ENCODE measurements at places on chromosomes 6 and 20.

GRCh38 chr6:150403458-150404246, 34.8 kb downstream of the IYD start:
- DNase-seq: no peak

DNA sequence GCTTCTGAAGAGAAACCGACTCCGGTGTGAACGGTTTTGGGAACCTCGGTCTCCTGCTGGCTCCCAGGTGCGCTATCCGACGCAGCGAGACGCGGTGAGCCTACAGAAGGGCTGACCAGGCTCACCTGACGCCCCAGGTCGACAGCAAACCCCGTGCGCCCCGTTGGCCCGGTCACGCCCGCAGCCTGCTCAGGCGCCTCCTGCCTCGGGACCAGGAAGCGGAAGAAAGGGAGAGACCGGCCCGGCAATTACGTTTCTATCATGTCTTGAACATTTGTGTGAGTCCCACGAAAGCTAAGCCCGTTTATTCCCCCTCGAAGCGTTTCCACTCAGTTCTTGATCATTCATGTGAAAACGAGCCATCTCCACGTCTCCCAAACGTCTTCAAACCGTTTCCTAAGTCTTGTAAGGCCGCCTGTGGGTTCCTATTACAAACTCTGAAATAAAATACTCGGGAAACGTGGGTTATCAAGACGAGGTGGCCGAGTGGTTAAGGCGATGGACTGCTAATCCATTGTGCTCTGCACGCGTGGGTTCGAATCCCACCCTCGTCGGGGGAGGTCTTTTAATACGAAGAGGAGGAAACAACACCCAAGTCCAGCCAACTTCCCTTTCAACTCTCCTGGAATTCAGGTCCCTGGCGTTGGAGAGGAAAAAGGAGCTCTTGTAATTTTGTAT, 150.5 kb upstream of the PRSS16 start:
- DNase-seq: peak; percentile 31

- DNase-seq: no peak
Observed at GRCh38 chr6:143401068-143401446, 49.4 kb downstream of the ADAT2 start.

- no peak for DNase-seq
Observed at GRCh38 chr6:14453712-14454472, 336.3 kb downstream of the CD83 start.

- DNase-seq: no peak
Observed at GRCh38 chr6:72703093-72703492, 81.2 kb downstream of the KCNQ5 start.

GRCh38 chr6:158556113-158556512, 3.8 kb upstream of the TMEM181 start:
- DNase-seq: no peak

DNA sequence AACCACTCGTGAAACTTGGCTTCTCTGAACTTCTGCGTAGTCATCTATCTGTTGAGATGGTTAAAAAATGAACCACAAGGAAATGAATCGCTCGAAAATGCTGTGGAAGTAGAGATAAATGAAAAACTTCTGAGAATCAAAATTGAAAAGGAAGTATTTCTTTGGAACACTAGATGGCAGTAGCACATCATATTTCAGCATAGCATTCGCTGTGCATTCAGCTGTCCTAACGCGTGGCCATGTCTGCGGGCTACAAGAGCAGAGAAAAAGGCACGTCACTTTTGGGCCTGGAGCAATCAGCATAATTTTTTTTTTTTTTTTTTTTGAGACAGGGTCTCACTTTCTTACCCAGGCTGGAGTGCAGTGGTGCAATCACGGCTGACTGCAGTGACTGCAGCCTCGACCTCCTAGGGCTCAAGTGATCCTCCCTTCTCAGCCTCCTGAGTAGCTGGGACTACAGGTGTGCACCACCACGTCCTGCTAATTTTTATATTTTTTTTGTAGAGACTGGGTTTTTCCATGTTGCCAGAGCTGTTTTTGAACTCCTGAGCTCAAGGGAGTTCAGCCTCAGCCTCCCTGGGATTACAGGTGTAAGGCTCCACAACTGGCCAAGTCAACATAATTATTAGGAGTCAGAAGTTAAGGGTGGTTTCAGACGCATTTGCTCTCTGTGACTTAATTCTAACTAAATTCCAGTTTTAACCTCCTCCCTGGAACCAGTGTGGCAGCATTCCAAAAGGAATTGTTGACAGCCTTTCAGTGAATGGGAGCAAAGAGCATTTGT, 8.8 kb upstream of the PERP start:
- DNase-seq: peak; percentile 14

DNA sequence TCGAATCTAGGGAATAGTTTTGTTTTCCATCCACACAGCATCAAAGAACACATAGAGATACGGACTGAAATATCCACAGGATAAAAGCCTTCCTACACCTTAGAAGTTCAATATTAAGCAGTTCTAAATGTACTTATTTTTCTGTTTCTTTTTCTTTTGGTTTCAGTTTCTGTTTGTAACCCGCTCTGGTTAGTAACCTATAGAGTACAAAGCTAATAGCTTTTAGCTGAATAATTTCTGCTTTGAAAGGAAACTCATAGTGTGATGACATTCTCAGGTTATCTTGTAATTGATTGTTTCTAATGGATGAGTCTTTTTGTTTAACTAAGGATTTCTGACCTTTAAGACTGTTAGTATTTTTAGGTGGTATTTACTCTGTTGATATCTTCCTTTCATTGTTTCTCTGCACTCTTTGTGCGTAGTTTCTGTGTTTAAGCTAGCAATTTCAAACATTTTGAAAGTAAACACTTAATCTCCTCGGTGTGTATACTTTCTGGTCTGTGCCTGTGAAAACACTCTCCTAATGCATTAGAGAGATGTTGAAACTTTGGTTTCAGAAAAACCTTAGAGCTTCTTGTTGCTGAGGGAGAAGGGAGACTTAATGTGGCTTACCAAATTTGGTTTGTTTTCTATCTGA, 385.5 kb downstream of the HDGFL1 start:
- DNase-seq: no peak

DNA sequence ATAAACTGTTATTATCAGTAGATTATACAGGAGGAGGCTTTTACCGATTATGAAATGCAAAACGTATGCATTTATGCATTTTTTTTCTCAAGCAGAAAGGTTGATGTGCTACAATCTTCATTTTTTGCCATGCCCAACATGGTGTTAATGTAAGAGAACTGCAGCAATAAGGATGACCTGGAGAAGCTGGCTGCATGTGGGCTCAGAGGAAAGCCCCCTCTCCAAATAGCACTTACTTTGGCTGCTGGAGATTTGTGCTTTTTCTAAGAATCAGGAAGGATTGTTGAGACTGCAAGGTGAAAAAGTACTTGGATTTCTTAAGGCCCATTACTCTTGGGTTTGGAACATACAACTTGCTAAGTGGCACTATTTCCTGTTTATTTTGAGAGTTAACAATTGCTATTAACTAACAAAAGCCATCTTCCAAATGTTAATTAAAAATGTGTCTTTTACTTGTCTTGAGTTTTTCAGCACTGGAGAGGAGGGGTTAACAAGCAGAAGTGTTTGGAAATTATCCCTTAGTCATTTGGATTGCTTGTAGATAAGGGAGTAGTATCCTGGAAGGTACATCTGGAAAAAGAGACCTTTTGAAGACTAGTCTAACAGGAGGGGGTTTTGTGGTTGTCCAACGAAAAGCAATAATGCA, 5.6 kb downstream of the SOX4 start:
- DNase-seq: no peak

DNA sequence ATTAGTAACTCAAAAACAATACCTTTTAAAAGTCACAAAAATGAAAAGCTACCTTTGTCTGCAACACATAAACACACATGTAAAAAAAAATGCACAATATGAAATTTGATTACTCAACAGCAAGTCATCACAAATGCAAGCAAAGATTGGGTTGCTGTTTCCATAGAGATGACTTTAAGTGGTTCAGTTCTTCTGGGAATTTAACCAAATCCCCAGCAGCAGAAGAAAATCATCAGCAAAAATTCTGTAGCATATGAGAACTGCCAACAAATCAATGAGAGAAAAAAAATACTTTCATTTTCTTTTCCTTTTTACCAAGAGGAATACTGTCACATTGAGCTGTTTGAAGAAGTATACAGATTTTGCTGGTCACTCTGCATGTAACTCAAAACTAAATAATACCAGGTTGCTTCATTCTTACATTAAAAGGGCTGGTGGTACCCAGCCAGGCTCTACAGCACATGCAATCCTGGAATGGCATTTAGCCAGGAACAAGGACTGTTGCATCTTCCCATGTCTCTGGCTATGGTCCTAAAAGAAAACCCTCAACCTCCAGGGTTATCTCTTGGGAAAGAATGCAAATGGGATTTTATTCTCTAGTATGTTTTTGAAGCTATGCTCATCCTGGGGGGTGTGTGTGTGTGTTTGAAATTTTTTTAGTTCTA, 158.3 kb downstream of the OPRM1 start:
- no peak for DNase-seq

DNA sequence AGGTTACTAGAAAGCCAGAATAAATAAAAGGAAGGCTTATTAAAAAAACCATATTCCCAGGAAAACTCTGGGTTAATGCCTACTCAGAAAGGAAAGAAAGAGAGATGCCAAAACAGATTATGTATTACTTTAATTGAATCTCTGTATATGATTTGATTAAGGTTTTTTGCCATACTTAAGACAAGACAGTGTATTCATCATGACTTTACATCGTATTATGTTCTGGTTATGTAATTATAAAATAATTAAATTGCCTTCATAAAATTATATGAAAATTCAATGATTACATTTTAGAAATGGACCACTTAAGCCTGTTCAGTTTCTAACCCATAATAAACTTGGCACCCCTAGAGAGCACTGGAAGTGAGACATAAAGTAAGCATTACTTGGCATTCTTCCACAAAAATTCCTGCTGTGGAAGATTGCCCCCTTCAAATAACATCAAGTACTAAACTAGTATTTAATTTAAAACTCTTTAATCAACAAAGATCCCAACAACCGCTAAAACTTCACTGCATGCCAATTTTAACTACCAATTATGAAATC, 20.8 kb upstream of the IBTK start:
- DNase-seq: no peak

- no peak for DNase-seq
Observed at GRCh38 chr6:153873541-153873940, 165.5 kb upstream of the OPRM1 start.

DNA sequence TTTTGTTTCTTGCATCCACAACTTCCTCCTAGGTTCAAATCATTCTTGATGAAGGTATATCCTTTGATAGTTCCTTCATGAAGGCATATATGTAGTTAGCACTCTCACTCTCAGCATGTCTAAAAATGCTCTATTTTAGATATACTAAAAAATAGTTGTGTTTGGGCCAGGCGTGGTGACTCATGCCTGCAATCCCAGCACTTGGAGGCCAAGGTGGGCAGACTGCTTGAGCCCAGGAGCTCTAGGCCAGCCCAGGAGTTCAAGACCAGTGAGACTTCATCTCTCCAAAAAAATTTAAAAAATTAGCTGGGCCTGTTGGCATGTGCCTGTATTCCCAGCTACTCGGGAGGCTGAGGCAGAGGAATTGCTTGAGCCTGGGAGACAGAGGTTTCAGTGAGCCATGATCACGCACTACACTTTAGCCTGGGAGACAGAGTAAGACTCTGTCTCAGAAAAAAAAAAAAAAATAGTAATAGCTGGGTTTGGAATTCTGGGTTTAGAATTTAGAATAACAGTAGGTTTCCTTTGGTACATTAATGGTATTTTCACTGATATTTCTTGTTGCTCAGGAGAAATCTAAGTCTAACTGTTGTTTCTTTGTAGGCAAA, 7.0 kb downstream of the SERAC1 start:
- no peak for DNase-seq

DNA sequence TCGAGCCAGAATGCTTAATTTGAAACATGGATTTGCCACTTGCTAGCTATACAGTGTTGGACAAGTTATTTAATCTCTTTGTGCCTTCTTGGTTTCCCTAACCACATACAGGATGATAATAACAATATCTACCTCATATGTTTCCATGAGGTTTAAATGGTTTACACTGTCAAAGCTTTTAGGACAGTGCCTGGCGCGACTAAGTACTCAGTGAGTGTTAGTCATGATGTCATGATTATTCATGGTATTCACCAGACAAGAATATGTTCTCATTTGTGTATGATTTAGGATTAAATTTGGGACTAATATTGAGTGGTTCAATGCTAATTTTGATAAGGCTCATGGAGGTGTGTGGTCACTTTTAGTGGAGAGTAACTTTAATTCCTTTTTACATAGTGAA, 167.4 kb downstream of the EYA4 start:
- DNase-seq: no peak

DNA sequence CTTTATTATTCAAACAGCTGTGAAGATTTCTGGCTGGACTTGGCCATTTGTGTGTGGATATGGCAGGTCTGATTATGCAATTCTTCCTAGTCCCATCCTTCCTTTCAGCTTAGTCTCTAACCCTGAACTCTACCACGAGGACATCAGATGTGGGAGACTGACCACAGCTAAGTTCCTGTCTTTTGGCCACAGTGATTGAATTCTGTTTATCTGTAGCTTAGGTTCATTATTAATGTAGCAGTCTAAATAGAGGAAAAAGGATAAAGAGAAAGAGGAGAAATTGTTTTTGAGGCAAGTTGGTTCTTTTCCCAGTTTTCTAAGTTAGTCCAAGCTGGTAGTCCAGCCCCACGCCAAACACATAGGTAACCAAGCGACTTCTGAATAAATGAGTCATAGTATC, 598.9 kb downstream of the RFPL4B start:
- DNase-seq: no peak

DNA sequence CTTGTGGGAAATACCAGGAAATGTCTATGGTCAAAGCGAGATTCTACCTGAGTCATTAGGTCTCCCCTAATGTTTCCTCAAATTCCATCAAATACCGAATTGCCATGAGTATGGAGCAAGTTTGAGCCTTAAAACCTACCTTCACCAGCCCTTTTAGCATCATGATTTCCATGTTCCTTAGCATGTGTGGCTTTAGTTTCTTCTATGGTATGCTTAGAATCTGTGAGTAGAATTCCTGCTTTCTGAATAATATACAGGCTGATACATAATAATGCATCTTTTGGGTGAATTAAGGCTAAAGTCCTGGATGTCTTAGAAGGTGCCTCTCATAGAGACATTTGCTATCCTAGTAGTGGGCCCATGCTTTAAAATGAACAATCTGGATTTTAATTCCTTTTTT, 32.0 kb downstream of the TSPYL4 start:
- DNase-seq: no peak
